Progenitor cell of endocrine pancreas (in vitro differentiated cells): ENCODE measurements at places on chromosomes 1 and 21. TPM values are rescaled to one million over a fixed set of nuclear protein-coding genes. Genes with fewer than 3 reads are reported as not detected.

Gene NFYC
- 73.4 and 74.9 TPM in 2 replicates for total RNA-seq

Gene HENMT1
- 5.9 and 9.1 TPM in 2 replicates for total RNA-seq

Gene CYP4A22
- not detected in 2 replicates for total RNA-seq

Gene CRYBG2
- total RNA-seq: 13.8 and 19.3 TPM in 2 replicates

Gene IGSF5
- total RNA-seq: 0.22 and 0.33 TPM in 2 replicates

Gene AMY1C
- total RNA-seq: not detected in 2 replicates

Gene PADI2
- total RNA-seq: 0.50 and 0.87 TPM in 2 replicates

Gene C1orf115
- total RNA-seq: 9.7 and 9.8 TPM in 2 replicates

Gene BTBD19
- 26.7 and 27.5 TPM in 2 replicates for total RNA-seq

Gene ARHGEF16
- 60.5 and 63.6 TPM in 2 replicates for total RNA-seq
